ENCODE measurements at places on chromosomes 3 and 15.

- no peak for DNase-seq
Measured at GRCh38 chr3:28826840-28827239, 454.0 kb upstream of the RBMS3 start.

GRCh38 chr3:42369832-42370231 is 40.6 kb downstream of the LYZL4 start:
- no peak for DNase-seq

- no peak for DNase-seq
Measured at GRCh38 chr3:35500641-35501350, 138.5 kb upstream of the ARPP21 start.

DNA sequence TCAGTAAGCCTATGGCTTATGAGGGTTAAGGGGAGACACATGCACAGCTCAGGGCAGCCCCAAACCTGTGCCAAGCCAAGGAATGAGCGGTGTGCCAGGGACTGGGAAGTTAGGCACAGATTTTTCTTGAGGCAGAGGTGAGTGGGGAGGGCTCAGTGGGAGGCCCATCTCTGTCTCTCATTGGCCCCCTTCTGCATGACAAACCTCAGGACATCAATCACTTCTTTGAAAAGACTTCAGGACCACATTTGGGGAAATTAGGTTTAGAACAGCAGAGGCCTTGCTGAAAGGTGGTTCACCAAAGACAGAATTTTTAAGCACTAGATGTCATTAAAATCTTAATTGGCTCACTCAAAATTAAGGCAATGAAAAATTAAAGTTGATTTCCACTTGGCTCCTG is 57.2 kb downstream of the RAB11A start:
- DNase-seq, result no peak

GRCh38 chr15:25464784-25465183 is 26.0 kb upstream of the UBE3A start:
- DNase-seq, result no peak

Measured in activated CD4-positive, alpha-beta T cell treated with anti-CD3 and anti-CD28 coated beads for 4 hours (primary cell).